ENCODE measurements at places on chromosomes 2 and 18. TPM values are rescaled to one million over a fixed set of nuclear protein-coding genes. Genes with fewer than 3 reads are reported as not detected.

The ALPG gene
- not detected for polyA plus RNA-seq

The KYNU gene
- 40.7 TPM for polyA plus RNA-seq

The SLC35F5 gene
- 18.2 TPM for polyA plus RNA-seq

The TSPYL6 gene
- not detected for polyA plus RNA-seq

The ANKRD23 gene
- polyA plus RNA-seq: not detected

The PARD3B gene
- not detected for polyA plus RNA-seq

The ARHGAP28 gene
- not detected for polyA plus RNA-seq

The ACTG2 gene
- polyA plus RNA-seq: not detected

The ZCCHC2 gene
- polyA plus RNA-seq: 0.59 TPM

The TRIM43 gene
- polyA plus RNA-seq: not detected

The COL5A2 gene
- not detected for polyA plus RNA-seq

The SCN3A gene
- polyA plus RNA-seq: not detected

The LBH gene
- polyA plus RNA-seq: 0.42 TPM

The L3MBTL4 gene
- 1.2 TPM for polyA plus RNA-seq

The PID1 gene
- 62.3 TPM for polyA plus RNA-seq

The YWHAQ gene
- polyA plus RNA-seq: 60.9 TPM

The GDF7 gene
- polyA plus RNA-seq: not detected

The KCNJ3 gene
- polyA plus RNA-seq: not detected

The CRYGC gene
- not detected for polyA plus RNA-seq

The CNGA3 gene
- polyA plus RNA-seq: not detected

The TAF4B gene
- polyA plus RNA-seq: 0.64 TPM

The CTLA4 gene
- not detected for polyA plus RNA-seq

The ERMN gene
- 0.19 TPM for polyA plus RNA-seq

The LYPD6B gene
- polyA plus RNA-seq: not detected

The ALK gene
- polyA plus RNA-seq: not detected

The ASIC4 gene
- polyA plus RNA-seq: not detected

Measured in CD14-positive monocyte (primary cell).